ENCODE measurements at places on chromosomes 7 and 10.

- no peak for DNase-seq
Observed at GRCh38 chr10:129038522-129038921, 428.5 kb upstream of the MGMT start.

DNA sequence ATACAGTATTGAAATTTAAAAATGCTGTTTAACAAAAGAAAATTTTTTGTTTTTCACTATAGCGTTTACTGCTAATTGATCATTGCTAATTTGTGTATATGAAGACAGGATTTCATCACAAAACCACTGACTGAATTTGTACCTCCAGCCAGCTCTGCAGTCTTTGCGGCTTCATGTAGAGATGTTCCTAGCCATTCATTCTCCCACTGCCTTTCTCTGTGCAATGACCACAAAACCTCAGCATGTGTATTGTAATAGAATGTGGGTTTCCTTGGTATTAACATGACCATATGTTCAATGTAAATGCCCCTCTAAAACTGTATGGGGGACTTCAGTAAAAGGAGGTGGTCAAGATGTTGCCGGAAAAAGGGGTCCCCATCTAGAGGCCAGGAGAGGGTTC is 81.1 kb upstream of the STEAP1B start:
- no peak for DNase-seq

GRCh38 chr10:128863823-128864405 is 603.1 kb upstream of the MGMT start:
- DNase-seq = no peak

DNA sequence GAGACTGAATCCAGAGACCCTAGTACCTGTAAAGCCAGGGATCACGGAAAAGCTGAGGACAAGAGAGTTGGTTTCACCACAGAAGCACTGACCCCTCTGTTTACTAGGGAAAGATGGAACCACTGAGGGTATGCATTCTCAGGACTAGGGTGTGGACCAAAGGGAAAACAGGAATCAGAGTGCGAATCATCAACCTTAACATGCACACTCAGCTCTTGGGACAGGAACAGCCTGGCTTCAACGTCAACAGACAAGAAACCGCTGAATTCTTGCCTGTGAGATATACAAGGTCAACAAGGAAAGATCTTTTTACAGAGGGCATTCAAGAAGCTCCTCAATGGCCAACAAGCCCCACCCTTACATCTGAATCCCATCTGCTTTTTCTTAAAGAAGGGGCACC is 14.9 kb downstream of the TNRC18 start:
- no peak for DNase-seq

GRCh38 chr10:110357252-110357780 is 52.6 kb upstream of the SMNDC1 start:
- no peak for DNase-seq

GRCh38 chr7:31310321-31310935 is 30.1 kb downstream of the NEUROD6 start:
- DNase-seq = no peak

DNA sequence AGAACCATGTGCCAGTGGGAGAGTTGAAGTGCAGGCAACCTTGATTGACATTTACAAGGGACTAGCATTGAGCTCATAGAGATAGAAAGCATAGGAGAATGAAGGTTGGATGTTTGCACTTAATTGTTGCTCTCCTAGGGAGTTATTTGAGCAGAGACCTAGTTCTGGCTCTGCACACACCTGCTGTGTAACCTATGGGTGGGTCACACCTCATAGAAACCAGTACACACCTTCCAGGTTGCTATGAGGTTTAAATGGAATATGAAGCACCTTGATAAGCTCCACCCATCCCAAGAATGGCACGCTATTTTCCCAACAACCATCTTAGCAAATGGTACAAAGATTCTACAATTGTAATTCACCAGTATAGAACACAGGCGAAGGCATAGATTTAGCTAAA is 86.2 kb upstream of the AOAH start:
- no peak for DNase-seq

DNA sequence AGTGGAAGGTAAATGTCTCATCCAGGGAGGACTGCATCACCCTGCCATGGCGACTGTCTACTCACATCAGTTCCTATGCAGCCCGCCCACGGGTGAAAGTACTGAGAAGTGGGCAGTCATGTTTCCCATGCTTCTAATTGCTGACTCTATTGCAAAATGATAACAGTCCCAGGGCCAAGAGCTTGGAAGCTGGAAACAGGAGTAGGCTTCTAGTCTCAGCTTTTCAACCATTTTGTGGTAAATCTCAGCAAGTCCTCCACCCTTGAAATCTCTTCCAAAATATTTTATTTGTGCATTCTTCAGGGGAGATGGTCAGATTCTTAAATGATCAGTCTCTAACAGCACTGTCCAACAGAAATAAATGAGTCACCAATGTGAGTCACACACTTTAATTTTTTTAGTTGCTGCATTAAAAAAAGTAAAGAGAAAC is 48.1 kb upstream of the TARP start:
- DNase-seq = no peak

GRCh38 chr7:134535272-134535918 is 8.0 kb downstream of the AKR1B10 start:
- DNase-seq = no peak

DNA sequence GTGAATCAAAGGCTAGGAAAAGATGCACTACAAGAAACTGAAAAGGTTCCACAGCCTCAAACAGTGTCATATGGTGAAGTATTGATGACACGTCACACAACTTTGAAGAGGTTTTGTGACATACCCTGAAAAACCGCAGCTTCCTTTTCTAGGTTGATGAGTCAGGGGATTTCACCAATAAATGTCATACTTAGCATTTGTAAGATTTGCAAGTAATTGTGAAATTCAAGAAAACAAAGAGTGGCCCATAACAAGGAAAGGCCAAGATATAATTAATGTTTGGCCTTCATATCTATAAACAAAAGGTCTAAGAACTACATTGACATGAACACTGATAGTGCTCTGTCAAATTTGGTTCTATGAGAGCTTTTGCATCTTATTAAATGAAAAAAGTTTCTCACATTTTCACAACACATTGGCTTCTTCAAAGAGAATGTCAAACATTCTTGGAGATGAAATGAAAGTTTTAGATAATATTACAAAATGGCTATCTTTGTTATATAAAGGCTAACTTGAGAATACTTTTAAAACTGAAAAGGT is 62.0 kb upstream of the NAMPT start:
- no peak for DNase-seq

GRCh38 chr10:6165221-6165725 is 37.5 kb upstream of the PFKFB3 start:
- no peak for DNase-seq

DNA sequence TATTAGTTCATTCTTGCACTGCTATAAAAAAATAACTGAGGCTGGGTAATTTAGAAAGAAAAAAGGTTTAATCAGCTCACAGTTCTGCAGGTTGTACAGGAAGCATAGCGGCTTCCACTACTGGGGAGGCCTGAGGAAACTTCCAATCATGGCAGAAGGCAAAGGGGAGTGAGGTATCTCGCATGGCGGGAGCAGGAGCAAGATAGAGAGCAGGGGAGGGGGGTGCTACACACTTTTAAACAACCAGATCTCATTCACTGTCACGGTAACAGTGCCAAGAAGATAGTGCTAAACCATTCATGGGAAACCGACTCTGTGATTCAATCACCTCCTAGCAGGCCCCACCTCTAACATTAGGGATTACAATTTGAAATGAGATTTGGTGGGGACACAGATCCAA is 11.6 kb downstream of the ADAMTS14 start:
- no peak for DNase-seq

- no peak for DNase-seq
Observed at GRCh38 chr7:151607464-151607867, 87.8 kb upstream of the RHEB start.

DNA sequence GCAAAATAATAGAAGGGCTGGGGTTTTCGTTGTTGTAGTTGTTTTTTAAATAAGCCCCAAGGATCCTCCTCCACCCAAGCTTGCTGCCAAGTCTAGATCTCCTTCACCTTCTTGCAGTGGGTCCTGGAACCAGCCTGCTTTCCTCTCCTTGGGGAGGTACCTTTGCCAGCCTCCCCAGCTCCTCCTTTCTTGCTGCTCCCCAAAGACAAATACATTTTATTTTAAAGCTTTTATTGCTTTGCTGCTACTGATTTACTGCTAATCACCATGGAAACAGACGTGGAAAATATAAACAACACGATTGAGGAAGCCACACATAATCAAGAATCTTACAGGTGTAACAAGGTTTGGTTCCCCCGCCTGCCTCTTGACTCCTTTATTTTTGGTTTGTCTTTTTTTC is 17.4 kb upstream of the SLF2 start:
- no peak for DNase-seq

DNA sequence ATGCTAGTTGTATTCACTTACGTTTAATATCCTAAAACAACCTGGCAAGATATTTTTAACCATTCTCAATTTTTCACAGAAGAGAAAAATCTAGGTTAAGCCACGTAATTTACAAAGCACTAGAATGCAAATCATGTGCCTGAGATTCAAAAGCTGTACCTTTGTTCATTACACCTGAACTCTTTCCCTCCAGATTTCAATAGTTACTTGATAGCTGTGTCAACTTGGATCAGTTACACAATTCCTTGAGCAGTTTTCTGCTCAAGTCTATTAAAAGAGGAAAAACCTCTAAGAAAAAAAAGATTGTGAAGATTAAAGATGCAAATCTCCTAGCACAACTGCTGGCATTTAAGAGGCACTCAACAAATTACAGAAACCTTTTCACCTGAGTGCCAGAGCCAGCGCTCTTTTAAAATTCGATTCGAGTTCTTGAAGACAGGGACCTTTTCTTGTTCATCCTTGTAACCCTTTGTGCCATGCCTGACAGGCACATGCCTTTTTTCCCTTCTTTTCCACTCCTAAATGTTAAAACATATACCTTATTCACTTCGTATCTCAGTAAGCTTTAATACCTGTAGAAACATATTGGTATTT is 886 bp downstream of the NSUN6 start:
- DNase-seq = no peak

DNA sequence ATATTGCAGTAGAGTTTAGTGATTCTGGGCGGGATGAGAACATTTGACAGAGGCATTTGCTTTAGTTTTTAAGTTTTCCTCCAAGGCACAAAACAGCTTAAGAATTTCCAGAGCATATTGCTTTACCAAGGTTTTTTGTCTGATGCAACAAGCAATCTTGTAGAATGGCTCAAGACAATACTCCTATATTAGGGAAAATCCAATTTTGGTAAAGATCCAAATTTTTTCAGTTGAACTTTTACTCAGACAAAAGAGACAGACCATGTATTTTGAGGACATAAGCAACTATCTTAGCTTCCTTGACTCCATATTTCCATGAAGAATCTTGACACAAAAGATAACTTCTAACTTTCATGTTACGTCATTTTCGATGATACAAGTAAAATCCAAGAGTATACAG is 92.3 kb upstream of the NANOS1 start:
- no peak for DNase-seq

DNA sequence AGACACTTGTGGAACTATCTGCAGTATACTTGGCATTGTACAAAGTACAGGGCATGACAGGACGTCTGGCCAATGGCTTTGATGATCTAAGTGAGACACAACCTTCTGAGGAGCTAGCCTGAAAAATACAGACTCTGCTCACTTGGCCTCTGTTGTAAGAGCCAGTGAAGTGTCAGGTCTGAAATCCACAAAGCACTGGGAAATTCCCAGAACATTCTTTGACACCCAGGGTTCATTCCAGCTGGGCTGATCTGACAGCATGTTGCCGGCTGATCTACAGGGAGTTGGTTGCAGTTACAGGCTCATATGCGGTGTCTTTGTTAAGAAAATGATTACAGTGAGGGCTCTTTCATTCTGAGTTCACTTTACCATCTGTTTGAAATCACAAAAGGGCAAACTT is 354.6 kb downstream of the PHF14 start:
- DNase-seq = no peak

GRCh38 chr10:99431190-99431760 is 851 bp upstream of the GOT1 start:
- DNase-seq = peak; percentile 88

DNA sequence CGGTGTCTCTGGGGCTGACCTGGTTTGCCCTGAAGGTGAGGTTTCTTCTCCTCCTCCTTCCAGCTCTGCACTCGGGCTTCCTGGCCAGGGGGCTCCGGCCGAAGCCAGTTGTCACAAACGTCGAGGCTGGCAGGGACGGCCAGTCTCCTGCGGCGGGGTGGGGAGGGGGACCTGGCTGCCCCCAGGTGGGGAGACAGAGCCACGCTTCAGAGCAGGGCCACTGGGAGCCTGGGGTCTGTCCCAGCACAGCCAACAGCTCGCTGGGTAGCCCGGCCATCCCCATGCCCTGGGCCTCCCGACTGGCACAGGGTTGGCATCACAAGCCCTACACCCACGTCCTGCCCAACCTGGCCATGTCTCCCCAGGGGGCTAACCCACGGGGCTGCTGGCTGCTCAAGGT is 20.4 kb downstream of the MICALL2 start:
- DNase-seq = no peak

DNA sequence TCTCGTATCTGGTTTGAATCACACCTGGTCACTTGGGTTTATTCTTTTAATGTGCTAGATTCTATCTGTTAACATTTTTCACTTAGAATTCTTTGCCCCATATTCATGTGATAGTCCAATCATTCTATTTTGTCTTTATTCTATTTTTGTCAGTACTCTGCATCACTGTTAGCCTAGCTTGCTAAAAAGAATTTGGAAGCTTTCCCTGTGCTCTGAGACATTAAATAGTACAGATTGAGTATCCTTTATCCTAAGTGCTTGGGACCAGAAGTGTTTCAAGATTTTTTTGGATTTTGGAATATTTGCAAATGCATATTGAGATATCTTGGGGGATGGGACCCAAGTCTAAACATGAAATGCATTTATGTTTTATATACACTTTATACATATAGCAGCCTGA is 51.0 kb downstream of the RALA start:
- DNase-seq = no peak

- DNase-seq = peak; percentile 37
Observed at GRCh38 chr7:28921822-28922221, 36.3 kb downstream of the TRIL start.

GRCh38 chr7:881441-882234 is 5.3 kb downstream of the GET4 start:
- DNase-seq = no peak

DNA sequence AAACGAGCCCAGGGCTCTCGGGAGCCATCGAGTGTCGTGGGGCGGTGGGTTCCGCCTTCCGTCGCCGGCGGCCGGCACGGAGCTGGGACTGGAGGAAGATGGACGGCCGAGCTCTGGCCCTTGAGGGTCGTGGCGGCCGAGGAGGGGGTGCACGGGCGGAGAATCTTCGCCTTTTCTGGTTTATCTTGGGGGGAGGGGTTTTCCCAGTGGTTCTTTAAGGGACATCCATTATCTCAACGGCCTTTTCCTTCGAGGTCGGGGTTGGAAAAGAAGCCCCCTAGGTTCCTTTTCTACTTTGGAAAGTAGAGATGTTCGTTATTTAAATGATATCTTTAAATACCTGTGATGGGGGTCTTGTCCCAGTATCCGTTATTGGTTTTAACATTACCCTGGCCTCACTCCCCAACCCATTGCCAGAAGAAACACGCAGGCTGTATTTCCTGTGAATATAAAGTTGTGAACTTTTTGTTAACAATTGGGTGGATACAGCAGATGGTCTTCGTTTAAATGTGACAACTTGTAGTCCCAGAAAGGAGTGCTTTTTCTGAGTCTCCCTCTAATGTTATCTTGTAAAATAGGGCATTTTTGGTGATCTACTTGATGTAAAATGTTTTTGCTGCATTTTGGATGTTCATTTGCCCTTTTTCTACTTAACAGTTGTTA is 765 bp downstream of the CCAR1 start:
- no peak for DNase-seq

All from thyroid gland (tissue), 4 donors.